MM.1S (cell line): ENCODE measurements at places on chromosomes 6 and 20.
A peak's percentile ranks its signal among the peaks of the same experiment; 100 is the strongest.

GRCh38 chr6:126180585-126180984 is 159.3 kb upstream of the CENPW start:
- H3K27me3 ChIP-seq = no peaks in the 10 kb centered on the region
- no peak for DNase-seq
- H3K27ac ChIP-seq = no peak overlapping the region

DNA sequence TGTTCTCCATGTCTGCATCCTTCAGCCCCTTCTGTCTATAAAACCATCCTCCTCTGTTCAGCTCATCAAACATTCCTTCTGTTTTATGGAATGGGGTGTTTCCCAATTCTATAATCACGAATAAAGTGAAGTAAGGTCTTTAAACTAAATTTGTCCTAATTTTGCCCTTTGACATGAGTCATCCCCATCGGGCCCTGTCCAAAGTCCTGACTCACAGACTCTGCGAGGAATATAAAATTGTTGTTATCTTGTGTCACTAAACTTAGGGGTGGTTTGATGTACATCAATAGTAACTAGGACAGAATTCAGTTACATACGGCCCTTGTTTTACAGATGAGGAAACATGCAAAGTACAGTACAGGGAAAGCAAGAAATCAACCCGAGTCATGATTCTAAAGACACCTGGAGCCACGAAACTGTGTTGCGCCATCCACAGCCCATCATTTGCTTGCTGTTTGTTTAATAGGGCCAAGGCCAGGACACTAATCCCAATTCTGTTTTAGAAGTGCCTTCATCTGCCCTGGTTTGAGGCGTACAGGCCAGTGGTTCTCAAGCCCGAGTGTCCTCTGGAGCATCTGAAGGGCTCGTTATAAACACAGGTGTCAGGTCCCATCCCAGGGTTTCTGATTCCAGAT is 2.8 kb downstream of the ACSS1 start:
- no peaks in the 10 kb centered on the region for H3K27me3 ChIP-seq
- no peaks in the 10 kb centered on the region for H3K36me3 ChIP-seq
- H3K27ac ChIP-seq = peak overlapping the region; percentile 87; the same call in 1 of the 2 replicates
- H3K4me1 ChIP-seq = peaks cover 50% of the 10 kb centered on the region
- no peak for DNase-seq

DNA sequence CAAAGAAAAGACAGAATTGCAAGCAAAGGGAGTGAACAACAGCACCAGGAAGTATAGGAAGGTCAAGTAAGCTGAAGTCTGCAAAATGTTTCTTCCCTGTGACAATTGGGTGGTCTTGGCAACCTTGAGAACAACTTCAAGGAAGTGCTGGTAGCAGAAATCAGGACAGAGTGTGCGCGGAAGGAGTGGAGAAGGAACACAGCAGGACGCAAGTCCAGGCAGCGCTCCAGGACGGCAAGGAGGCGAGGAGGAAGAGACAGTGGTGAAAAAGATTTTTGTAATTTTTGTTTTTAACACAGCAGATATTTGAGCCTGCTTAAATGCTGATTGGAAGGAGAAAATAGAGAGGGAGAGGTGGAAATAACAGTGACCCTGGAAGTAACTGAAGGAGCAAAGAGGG is 141.7 kb downstream of the F13A1 start:
- DNase-seq = no peak
- no peaks in the 10 kb centered on the region for H3K27me3 ChIP-seq
- H3K4me3 ChIP-seq = no peak overlapping the region
- no peaks in the 10 kb centered on the region for H3K4me1 ChIP-seq

GRCh38 chr6:120405947-120406346 is 928.3 kb downstream of the TBC1D32 start:
- no peak for DNase-seq
- no peak overlapping the region for H3K27ac ChIP-seq
- H3K27me3 ChIP-seq = no peaks in the 10 kb centered on the region

DNA sequence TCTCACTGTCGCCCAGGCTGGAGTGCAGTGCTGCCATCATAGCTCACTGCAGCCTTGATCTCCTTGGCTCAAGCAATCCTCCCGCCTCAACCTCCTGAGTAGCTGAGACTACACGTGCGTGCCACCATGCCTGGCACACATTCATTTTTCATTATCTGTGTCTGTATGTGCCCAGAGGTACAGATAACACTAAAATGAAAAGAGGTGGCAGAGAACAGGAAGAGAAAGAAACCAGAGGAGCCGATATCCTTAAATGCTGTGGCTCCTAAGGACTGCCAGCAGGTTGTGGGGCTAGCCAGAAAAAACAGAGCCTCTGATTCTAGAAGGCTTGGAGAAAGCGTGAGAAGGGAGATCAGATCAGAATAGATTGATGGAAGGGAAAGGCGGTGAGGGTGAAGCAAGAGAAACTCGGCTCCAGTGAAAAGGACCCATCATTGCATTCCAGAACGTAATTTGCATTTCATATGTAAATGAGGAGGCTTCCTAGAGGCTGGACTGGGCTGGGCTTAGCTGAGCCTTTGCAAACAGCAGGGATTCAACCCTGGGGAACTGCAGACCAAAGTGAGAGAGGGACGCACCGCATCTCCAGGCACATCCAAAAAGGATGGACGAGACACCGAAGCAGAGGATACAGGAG is 64.2 kb downstream of the GCNT2 start:
- H3K27me3 ChIP-seq = no peaks in the 10 kb centered on the region
- H3K27ac ChIP-seq = no peak overlapping the region
- H3K4me3 ChIP-seq = no peak overlapping the region
- no peak for DNase-seq
